ENCODE measurements at places on chromosomes 6 and 20.

DNA sequence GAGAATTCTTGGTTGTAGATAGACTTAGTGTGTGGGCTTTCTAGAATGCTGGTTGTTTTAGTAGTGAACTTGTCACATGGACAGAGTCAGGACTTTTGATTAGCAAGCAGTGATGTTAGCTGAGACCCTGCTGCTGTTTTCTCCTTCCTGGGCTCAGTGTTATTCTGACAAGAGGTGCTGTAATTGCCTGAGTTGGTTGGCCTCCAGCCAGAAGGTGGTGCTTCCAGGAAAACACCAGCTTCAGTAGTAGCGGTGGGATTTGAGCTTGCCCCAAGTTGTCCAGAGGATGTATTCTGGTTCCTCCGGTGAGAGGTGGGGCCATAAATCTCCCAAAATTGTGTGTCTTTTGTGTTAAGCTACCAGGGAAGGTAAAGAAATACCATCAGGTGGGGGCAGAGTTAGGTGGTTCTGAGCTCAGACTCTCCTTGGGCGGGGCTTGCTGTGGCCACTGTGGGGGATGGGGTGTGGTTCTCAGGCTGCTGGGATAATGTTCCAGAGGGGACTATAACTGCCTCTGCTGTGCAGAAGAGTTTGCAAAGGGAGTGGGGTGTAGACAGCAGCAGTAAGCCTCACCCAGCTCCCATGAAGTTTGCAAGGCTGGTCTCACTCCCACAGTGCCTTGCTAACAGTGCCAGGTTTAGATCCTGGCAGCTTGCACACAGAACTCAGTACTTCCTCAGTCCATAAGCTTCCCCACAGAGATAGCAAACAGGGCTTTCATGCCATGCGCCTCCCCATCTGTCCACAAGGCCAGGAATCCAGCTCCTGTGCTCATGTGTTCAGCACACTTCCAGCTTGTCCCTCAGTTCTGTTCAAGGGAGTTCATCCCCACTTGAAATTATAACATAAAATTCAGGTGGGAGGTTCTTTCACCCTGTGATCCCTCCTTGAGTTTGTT lies 278.4 kb upstream of the PTCHD4 start:
- DNase-seq = no peak

DNA sequence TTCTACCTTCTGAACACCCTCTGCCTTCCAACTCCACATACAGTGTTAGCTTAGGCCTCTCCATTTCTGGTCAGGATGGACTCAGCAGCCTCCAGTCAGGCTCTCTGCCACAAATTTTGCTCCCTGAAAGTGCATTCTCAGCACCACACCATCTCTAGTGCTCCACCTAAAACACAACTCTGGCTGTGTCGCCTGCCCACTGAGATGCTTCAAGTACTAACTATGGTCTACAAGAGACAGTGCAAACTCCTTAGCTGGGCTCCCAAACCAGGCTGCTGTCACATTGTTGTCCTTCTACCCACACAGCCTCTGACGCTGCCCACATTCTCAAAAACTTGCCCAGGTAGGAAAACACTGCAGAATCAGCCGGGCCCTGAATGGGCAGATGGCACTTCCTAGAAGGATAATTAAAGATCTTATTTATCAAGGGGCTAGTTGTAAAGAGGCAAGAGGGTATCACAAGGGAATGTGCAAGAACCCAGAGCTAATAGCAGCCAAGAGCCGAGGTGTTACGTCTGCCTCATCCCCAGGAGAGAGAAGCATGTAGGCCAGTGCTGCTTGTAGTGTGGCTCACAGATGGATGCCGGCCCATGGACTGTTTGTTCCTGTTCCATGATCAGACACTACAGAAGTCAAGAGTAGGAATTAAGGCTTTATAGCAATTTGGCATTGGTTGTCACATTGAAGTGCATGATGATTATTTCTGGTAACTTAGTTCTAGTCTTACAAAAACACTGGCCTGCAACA lies 189.7 kb downstream of the LRFN2 start:
- no peak for DNase-seq

GRCh38 chr6:134026597-134026996 lies 25.8 kb downstream of the SLC2A12 start:
- DNase-seq = no peak

DNA sequence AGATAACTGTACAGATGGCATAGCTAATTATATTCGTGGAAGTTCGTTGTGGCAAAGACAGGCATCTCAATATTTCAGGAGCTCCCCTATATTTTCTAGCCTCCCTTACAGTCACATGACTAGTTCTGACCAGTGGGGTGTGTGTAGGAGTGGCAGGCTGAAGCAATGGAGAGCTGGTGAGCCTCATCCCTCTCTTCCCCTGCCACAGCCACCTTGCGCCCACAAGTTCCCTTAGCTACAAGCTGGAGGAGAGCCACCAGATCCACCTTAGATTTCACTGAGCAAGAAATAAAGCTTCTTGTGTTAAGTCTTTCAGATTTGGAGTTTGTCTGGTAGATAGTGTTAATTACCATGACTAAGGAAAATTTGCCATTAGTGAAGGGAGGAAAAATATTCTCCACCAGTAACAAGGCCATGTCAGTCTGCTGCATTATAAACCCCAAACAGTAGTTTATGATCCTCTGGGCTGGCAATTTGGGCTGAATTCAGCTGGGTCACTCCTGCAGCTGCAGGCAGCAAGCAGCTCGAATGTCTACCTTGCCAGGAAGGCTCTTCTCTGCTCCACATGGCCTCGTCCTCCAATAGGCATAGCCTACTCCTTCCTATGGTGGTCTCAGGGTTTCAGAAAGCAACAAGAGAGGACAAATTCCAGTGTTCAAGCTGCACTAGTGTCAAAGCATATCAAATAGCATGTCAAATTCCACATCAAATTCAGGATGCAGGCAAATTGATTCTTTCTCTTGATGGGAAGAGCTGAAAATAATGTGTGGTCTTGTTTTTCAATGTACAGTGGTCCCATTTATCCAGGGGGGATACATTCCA lies 7.4 kb upstream of the RBCK1 start:
- DNase-seq = peak; percentile 97

DNA sequence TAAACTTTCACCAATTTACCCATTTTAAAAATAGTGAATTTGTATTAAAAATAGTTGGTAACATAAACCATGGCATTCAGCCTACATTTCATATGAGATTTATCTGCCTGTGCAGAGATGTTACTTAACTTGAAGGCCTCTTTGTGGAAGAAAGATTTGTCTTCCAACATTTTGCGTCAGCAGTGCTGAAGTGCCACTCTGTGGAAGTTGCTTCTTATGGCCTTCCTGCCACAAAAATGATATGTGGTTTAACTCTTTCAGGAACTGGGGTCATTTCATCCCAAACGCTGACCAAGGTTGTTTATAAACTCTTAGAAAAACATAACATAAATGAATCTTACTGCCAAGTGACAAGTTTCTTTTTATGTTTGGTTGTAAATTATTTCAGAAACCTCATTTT lies 246.8 kb downstream of the ARID1B start:
- no peak for DNase-seq

GRCh38 chr6:148440877-148441453 lies 98.3 kb downstream of the SASH1 start:
- peak; percentile 73 for DNase-seq

- DNase-seq = no peak
Measured at GRCh38 chr6:75126518-75126917, 79.3 kb downstream of the COL12A1 start.
